ENCODE measurements at places on chromosomes 6 and 20.
A peak's percentile ranks its signal among the peaks of the same experiment; 100 is the strongest.

DNA sequence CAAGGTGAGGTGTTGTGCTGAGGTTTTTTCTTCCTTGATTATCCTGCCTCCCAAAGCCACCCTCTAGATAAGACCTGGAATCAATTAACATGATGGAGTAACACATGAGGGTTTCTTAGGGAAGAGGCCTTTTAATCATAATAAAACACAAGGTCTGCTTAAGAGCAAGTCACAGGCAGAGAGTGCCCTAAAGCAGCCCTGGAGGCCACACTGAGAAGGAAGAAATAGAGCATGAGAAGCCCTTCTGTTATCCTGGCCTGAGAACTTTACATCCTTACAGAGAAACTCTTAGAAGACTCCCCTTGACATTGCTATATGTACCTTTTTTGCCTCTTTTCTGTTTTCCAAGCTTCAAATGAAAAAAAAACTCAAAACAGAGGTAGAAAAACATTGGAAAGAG is 132.3 kb downstream of the CEP57L1 start:
- no peak for DNase-seq

DNA sequence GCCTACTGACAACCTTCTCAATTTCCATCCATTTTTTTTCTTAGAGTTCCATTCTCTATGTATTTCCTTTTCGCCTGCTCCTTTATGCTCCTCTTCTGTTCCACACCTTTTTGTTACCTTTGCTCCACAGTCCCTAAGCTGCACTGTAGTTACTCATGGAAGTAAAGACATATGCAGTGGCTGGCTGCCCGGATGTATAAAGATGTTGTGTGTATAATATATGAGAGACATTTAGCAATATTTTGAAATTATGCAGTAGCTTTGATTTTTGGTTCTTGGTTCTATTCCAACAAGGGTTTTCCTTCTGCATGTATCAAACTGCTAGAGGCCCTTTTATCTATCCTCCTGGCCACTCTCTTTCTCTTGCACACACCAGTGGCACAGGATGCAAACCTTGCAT is 234.9 kb downstream of the DOK5 start:
- DNase-seq = no peak

- peak; percentile 71 for DNase-seq
These were observed 1.9 kb upstream of the TPD52L2 start for GRCh38 chr20:63863021-63863797.

DNA sequence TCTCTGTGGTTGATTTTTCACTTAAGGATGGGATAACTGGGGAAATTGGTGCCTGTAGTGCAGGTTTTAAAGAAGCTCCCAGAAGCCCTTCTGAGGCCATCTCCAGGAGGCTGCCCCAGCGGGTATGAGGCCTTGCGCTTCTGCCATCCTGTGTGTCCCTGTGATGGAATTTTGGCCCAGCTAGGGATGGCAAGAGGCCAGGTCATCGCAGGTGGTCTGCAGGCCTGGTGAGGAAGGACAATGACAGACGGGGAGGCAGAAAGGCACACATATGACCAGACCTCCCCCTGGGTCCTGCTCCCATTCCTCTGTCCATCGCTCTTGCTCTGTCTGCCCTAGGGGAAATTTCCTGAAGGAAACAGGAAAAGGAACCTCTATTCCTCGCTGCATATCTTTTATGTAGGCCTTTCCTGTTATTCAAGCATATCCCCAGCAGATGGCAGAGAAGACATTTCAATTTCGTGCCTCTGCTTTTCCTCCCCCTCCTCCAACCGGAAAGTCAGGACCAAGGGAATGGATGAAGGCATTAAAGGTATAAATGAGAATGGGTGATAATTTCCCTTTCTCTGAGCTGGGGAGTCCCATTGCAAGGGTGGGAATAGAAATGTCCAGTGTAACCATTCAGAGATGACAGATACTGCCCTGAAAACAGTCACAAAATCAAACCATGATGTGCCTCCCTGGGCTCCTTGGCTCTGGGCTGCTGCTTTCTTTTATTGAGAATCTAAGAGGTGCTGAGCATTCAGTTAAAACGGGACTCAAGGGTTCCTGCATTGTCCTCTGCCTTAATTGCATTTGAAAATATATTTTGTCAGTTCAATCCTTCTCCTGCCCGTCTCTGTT is 17.6 kb upstream of the HLA-F start:
- no peak for DNase-seq

- DNase-seq = no peak
These were observed 7.6 kb downstream of the CSNK2A1 start for GRCh38 chr20:535958-536357.

DNA sequence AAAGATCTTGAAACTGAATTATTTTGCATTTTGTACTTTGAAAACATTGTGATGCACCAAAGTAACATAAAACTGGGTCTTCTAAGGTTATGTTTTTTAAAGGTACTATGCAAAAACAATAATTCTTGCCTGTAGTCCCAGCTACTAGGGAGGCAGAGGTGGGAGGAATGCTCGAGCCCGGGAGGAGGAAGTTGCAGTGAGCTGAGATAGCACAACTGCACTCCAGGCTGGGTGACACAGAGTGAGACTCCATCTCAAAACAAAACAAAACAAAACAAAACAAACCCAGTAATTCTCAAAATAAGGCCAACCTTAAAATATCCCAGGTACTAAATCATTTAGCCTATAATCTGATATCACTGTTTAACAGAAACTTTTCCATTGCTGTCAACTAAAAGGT is 269.6 kb downstream of the KHDC1L start:
- DNase-seq = no peak

GRCh38 chr6:28165563-28165962 is 23.9 kb downstream of the ZKSCAN8 start:
- no peak for DNase-seq
